ENCODE measurements at places on chromosomes 2 and 18.
A peak's percentile ranks its signal among the peaks of the same experiment; 100 is the strongest.

GRCh38 chr2:220181165-220181564, 553.7 kb downstream of the SLC4A3 start:
- no peaks in the 10 kb centered on the region for H3K36me3 ChIP-seq
- DNase-seq = no peak
- H3K27me3 ChIP-seq = no peaks in the 10 kb centered on the region

DNA sequence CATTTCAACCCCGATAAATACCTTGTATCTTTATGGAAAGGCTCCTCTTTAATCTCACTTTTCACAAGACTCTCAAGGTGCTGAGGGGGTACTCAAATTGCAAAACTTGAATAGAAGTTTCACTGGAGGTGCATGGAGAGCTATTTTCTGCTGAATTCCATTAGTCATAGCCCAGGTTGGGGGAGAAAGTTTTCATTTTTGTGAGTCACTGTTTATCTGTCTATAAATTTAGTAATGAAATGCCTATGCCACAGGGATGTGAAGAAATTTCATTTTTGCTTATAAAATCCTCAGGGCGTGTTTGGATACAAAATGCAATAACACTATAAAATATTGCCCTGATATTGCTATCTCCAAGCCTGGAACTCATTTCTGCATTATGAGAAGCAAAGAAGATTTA, 346.3 kb downstream of the LRATD1 start:
- H3K27me3 ChIP-seq = peaks cover 21% of the 10 kb centered on the region
- H3K36me3 ChIP-seq = no peaks in the 10 kb centered on the region
- H3K27ac ChIP-seq = no peak overlapping the region
- no peak for DNase-seq
- H3K4me1 ChIP-seq = peaks cover 3% of the 10 kb centered on the region

DNA sequence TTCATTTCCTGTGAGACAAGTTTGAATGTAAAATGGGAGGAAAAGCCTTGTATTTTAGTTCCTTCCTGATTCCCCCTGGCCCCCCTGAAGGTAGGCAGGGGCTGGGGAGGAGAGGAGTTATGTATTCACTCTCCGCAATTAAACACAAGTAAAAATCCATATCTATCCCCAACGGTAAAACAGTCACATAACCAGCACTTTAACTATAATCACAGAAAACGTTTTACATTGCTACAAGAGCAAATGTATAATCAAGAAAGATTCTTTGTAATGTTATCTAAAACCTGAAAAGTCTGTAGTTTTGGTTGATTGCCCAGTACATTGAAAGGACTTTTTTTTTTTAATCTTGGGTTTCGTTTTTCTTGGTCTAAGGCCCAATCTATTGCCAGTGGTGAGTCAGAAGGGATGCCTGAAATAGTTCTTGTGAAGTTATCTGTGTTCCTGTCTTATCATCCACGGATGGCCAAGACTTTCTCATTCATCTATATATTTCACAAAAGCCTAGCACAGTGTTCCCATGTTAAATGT, 34.5 kb upstream of the CCNYL1 start:
- DNase-seq = no peak
- H3K36me3 ChIP-seq = no peaks in the 10 kb centered on the region
- peaks cover 9% of the 10 kb centered on the region for H3K27me3 ChIP-seq
- H3K4me3 ChIP-seq = no peak overlapping the region
- no peaks in the 10 kb centered on the region for H3K4me1 ChIP-seq
- H3K27ac ChIP-seq = no peak overlapping the region

DNA sequence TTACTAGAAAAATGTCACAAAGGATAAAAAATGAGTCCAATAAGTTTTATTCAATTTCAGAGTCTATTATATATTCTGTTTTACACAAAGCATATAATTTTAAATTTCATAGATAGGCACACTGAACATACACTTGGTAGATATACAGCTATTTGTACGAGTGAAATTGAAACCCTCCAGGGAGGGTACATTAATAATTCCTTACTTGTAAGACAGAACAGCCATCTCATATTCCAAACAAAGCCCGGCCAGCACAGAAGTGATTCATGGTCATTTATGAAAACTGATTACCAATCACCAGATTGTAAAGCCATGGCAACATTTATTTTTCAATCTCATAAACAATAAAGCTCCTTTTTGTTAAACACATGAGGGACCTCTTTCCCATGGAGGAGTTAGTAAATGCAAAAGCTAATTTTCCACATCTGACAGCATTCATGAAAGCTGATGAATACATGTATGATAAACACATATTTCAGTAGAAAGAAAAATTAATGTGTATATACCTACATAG, 190.6 kb downstream of the TDRD15 start:
- no peaks in the 10 kb centered on the region for H3K36me3 ChIP-seq
- H3K27me3 ChIP-seq = no peaks in the 10 kb centered on the region
- no peak for DNase-seq
- H3K4me3 ChIP-seq = no peak overlapping the region
- H3K27ac ChIP-seq = no peak overlapping the region

GRCh38 chr2:217512259-217512658, 490.5 kb downstream of the TNS1 start:
- H3K4me1 ChIP-seq = peaks cover 5% of the 10 kb centered on the region
- DNase-seq = no peak
- H3K4me3 ChIP-seq = no peak overlapping the region
- H3K27me3 ChIP-seq = peaks cover 5% of the 10 kb centered on the region

GRCh38 chr2:221975151-221975550, 323.6 kb downstream of the PAX3 start:
- no peaks in the 10 kb centered on the region for H3K36me3 ChIP-seq
- DNase-seq = no peak
- H3K27me3 ChIP-seq = no peaks in the 10 kb centered on the region
- H3K4me1 ChIP-seq = no peaks in the 10 kb centered on the region
- no peak overlapping the region for H3K27ac ChIP-seq
- no peak overlapping the region for H3K4me3 ChIP-seq

DNA sequence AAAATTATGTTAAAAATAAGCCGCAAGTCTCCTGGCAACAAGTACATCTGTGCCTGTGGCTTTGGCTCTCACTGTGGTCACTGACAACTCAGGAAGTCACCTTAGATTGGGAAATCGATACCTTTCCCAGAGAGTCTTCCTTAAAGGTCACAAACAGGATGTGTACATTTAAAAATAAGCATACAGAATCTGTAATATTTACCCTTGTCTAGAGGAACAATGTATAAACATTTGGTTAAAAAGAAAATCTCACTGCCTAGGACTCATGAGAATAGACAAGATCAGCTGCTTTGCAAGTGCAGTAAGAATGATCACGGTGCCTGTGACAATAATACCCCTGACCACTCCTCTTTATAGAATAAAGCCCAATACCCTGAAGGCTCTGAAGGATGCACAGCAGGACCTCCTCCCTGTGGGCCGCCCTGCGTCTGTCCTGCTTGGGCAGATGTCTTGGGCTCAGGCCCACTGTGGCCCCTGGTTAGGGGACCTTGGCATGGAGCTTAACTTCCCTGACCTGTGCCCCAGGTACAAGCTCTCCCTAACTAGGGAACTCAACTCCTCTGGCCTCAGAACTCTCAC, 98.0 kb upstream of the MGAT4A start:
- H3K27ac ChIP-seq = peak overlapping the region; percentile 39
- H3K4me3 ChIP-seq = peak overlapping the region; percentile 62
- H3K27me3 ChIP-seq = no peaks in the 10 kb centered on the region
- no peaks in the 10 kb centered on the region for H3K36me3 ChIP-seq
- peak; percentile 73 for DNase-seq
- H3K4me1 ChIP-seq = peaks cover 50% of the 10 kb centered on the region

- no peaks in the 10 kb centered on the region for H3K27me3 ChIP-seq
- no peak for DNase-seq
These were observed 42.7 kb upstream of the CDH19 start for GRCh38 chr18:66646609-66647008.
